ENCODE measurements at places on chromosomes 6 and 20. TPM values are rescaled to one million over a fixed set of nuclear protein-coding genes. Genes with fewer than 3 reads are reported as not detected.

DNA sequence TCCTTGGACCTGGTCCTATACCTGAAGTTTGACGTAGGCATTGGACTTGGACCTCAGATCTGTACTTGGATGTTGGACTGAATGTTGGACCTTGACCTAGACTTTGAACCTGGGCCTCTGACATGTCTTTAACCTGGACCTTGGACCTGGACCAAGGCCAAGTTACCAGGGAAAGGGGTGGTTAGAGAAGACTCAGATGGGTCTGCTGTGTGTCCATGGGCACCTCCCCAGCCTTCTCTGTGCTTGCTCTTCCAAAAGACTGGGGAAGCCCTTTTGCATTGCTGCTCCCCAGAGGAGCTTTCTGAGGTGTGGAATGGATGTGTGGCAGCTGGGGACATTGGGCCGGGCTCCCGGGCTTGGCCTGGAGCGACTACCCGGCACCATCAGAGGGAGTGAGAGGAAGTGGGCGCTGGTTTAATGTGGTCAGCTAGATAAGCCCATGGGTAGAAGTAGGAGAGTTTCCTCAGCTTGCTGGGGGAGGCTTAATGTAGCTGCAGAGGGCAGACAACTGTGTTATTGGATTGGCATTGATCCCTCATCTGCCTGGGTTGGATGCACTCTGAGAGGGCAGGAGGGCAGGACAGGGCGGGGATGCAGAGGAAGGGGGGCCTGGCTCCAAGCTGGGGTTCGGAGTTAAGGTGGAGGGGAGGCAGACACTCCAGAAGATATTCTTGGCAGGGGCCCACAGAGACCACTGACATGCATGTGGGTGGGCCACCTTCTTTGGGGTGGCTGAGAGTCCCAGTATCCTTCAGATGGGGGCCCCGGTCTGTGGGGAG is 4.2 kb downstream of the SCRT2 start:
- H3K27ac ChIP-seq = no peak overlapping the region
- peaks cover 7% of the 10 kb centered on the region for H3K4me1 ChIP-seq
- H3K36me3 ChIP-seq = no peaks in the 10 kb centered on the region

DNA sequence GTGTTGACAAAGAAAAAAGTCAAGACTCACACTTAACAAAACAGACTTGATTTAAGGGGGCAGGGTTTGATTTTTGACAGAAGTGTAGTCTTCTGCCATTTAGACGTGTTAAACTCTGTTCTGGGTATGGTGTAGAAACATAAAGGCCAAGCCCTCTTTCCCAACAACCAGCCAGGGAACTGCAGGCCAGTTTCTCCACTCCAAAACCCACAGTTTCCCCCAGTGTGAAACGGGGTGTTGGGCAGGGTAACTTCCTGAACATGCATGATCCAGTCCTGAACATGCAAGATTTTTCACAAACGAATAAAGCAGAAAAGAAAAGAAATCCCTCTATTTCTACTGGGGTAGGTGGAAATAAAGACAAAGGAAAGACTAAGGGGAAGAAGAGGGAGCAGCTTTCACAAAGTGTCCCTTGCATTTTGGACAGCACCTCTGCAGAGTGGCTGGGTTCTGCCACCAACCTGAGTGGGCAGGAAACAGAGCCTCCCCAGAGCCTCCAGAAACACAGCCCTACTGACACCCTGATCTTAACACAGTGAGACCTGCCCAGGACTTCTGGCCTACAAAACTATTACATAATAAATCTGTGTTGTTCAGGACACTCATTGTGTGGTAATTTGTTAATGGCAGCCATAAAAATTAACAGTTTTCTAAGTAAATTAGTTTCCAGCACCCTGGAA is 7.5 kb downstream of the APMAP start:
- peaks cover 67% of the 10 kb centered on the region for H3K4me1 ChIP-seq
- H3K36me3 ChIP-seq = peaks cover 28% of the 10 kb centered on the region
- H3K27me3 ChIP-seq = no peaks in the 10 kb centered on the region
- DNase-seq = no peak

The ISM1 gene
- 0.58 TPM for total RNA-seq

DNA sequence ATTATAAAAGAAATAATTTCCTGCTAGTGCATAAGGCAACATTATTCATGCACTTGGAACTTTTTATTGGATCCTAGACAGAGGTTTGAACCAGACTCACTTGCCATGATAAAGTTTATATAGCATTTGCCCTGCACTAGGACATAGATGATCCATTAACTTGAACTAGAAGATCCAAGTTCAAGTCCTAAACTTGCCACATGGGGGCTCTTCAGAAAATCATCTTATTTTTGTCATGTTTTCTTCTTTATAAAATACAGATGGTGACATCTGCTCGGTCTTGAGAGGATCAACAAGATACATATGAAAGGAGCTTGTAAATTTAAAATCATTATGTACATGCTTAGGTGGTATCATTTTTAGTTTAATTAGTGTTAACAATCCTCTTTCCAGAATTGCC is 94.5 kb downstream of the SIM1 start:
- no peaks in the 10 kb centered on the region for H3K4me1 ChIP-seq
- H3K27ac ChIP-seq = no peak overlapping the region
- H3K27me3 ChIP-seq = peaks cover 8% of the 10 kb centered on the region
- H3K36me3 ChIP-seq = no peaks in the 10 kb centered on the region

The MCCD1 gene
- not detected for total RNA-seq

The GNRH2 gene
- 5.5 TPM for total RNA-seq

The SPEF1 gene
- 0.49 TPM for total RNA-seq

- peak overlapping the region; percentile 98 for H3K27ac ChIP-seq
- H3K4me1 ChIP-seq = peaks cover 44% of the 10 kb centered on the region
- peaks cover 2% of the 10 kb centered on the region for H3K27me3 ChIP-seq
Measured at GRCh38 chr20:43459022-43459942, 1.6 kb downstream of the SRSF6 start.

- H3K4me1 ChIP-seq = peaks cover 50% of the 10 kb centered on the region
- no peaks in the 10 kb centered on the region for H3K27me3 ChIP-seq
- no peaks in the 10 kb centered on the region for H3K36me3 ChIP-seq
- peak; percentile 35 for DNase-seq
- peak overlapping the region; percentile 17 for H3K27ac ChIP-seq
Measured at GRCh38 chr20:21548390-21549035, 34.6 kb upstream of the NKX2-2 start.

- peaks cover 23% of the 10 kb centered on the region for H3K27me3 ChIP-seq
- H3K36me3 ChIP-seq = peaks cover 19% of the 10 kb centered on the region
- peak overlapping the region; percentile 97 for H3K27ac ChIP-seq
- H3K4me3 ChIP-seq = peak overlapping the region; percentile 28
- H3K4me1 ChIP-seq = peaks cover 43% of the 10 kb centered on the region
Measured at GRCh38 chr6:108875161-108875555, 26.9 kb downstream of the ARMC2 start.

The TRDN gene
- not detected for total RNA-seq

The MCHR2 gene
- not detected for total RNA-seq

The TREM1 gene
- 0.38 TPM for total RNA-seq

The PSORS1C1 gene
- 0.67 TPM for total RNA-seq

- H3K27me3 ChIP-seq = no peaks in the 10 kb centered on the region
- peaks cover 6% of the 10 kb centered on the region for H3K36me3 ChIP-seq
- peaks cover 40% of the 10 kb centered on the region for H3K4me1 ChIP-seq
- peak; percentile 37 for DNase-seq
- peak overlapping the region; percentile 90 for H3K27ac ChIP-seq
- peak overlapping the region; percentile 49 for H3K4me3 ChIP-seq
Measured at GRCh38 chr20:34579979-34580940, 21.7 kb downstream of the MAP1LC3A start.

The PSMA7 gene
- 220 TPM for total RNA-seq

DNA sequence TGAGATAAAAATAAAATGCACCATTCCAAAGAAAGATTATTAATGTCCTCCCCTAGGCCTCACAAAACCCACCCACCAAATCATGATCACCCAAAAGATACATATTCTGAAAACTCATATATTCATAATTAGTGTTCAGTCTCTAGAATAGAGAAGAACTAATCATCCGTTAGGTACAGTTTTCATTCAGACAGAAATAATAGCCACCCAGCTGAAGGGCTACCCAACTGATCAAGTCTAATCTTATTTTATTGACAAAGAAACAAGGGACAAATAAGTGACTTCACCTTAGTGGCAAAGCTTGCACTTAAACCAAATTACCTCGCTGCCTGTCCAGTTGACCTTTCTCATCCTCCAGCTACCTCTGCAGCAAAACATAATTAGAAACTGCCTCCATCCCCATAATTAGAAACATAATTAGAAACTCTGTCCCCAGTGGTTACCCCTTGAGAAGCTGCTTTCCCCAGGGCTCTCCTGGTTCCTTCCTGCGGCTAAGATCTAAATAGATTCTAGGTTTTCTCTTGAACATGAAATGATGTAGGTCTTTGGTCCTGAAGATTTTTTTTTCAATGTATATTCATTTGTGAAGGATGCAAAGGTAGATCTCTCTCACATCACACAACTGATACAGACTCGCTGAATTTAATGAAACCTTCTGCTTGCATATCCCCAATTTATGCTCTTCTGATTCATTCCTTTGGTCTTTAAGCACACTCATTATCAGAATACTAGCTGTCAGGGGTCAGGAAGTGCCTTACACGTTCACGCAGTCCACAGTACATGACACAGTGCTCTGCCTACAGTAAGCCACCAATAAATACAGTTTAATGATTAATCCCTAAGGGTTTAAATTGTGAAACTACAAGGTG is 46.3 kb downstream of the HBS1L start:
- H3K36me3 ChIP-seq = peaks cover 7% of the 10 kb centered on the region
- peaks cover 34% of the 10 kb centered on the region for H3K4me1 ChIP-seq
- no peaks in the 10 kb centered on the region for H3K27me3 ChIP-seq
- H3K27ac ChIP-seq = peak overlapping the region; percentile 63

The PAX1 gene
- not detected for total RNA-seq

The SIRPG gene
- 55.4 TPM for total RNA-seq

The PNRC1 gene
- 137 TPM for total RNA-seq

- no peak overlapping the region for H3K27ac ChIP-seq
- H3K4me1 ChIP-seq = peaks cover 75% of the 10 kb centered on the region
- H3K27me3 ChIP-seq = no peaks in the 10 kb centered on the region
- DNase-seq = peak; percentile 19
Measured at GRCh38 chr20:32248043-32248442, 29.4 kb upstream of the KIF3B start.
